ENCODE measurements at places on chromosomes 3 and 15.

- no peak for DNase-seq
These were observed 16.0 kb upstream of the CCNL1 start for GRCh38 chr3:157175691-157176507.

GRCh38 chr15:51379390-51379789, 37.9 kb downstream of the GLDN start:
- DNase-seq = no peak

GRCh38 chr3:182713743-182714517, 79.4 kb upstream of the ATP11B start:
- no peak for DNase-seq

- no peak for DNase-seq
These were observed 211.6 kb downstream of the RAP2B start for GRCh38 chr3:153373606-153374005.

- no peak for DNase-seq
These were observed 735 bp upstream of the SLC25A26 start for GRCh38 chr3:66220066-66220465.

DNA sequence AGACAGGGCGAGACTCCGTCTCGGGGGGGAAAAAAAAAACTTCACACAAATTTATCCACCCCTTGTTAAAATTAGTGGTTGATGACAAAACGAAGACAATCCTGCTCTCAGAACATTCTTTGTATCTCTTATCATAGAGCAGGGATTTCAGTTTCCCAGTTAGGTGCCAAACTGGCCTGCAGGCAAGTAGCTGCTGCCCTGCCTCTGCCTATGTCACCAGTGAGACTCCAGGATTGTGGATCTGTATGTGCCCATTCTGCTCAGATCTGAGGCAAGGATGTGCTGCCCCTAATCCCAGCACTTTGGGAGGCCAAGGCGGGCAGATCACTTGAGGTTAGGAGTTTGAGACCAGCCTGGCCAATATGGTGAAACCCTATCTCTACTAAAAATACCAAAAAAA, 54.4 kb downstream of the IQGAP1 start:
- no peak for DNase-seq

GRCh38 chr3:23272820-23273219, 69.7 kb downstream of the UBE2E2 start:
- DNase-seq = no peak

DNA sequence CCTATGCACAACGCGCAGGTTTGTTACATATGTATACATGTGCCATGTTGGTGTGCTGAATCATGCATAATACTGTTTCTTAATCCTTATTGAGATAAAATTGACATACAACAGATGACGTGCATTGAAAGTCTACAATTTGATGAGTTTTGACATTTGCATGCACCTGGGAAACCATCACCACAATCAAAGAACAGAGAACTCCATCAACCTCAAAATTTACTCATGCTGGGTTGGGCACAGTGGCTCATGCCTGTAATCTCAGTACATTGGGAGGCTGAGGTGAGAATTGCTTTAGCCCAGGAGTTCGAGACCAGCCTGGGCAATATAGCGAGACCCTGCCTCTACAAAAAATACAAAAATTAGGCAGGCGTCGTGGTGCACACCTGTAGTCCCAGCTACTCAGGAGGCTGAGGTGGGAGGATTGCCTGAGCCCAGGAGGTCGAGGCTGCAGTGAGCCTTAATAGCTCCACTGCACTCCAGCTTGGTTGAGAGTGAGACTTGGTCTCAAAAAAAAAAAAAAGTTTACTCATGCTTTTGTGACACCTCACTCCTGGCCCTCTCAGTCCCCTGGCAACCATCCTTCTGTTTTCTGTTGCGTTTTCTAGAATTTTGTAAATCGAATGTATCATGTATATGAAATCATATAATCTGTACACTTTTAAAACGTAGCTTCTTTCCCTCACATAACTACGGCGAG, 56.6 kb downstream of the BHLHE40 start:
- DNase-seq = no peak

DNA sequence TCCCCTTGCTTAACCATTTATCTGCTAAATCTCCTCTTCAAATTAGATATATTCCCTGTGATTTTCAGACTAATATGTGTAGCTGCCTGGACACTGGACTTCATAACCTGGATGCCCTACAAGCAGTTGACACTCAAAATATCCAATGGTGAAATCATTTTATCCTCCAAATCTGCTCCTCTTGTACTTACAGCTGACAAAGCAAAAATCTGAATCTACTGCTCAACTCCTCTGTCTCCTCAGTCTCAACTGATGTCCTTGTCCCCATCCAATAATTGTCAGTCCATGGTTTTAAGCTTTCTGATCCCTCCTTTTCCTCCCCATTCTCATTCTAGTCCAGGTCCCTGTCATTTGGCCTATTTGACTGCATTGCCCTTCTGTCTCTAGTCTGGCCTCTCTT, 411.8 kb downstream of the TBC1D5 start:
- no peak for DNase-seq

GRCh38 chr3:169966951-169967915, 626 bp downstream of the SEC62 start:
- DNase-seq = peak; percentile 39

DNA sequence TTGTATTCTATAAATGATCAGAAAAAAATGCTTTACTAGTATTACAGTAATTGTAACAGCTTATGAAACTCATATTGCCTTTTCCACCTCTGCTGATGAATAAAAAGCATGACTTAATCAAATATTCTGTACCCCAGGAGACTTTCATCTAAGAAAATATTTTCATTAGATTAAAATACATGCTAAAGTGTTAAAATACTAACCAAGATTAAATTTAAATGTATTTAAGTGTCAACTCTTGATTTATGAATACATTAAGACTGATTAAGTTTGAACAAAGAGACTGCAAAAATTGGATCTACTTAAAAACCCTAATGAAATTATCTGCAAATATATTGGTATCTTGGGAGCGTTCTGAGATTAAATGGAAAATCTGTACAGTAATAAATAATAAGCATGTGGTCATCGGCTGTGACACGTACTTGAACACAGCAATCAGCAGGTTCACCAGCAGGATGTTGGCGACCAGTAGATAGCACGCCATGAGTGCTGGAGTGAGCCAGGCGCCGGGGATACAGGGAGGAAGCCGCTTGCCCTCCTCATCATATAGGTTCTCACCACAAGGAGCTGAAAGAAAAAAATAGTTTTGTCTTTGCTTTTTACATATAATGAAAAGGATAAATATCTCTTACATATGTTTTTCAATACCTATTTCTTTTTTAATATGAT, 36.6 kb upstream of the MTMR10 start:
- no peak for DNase-seq

DNA sequence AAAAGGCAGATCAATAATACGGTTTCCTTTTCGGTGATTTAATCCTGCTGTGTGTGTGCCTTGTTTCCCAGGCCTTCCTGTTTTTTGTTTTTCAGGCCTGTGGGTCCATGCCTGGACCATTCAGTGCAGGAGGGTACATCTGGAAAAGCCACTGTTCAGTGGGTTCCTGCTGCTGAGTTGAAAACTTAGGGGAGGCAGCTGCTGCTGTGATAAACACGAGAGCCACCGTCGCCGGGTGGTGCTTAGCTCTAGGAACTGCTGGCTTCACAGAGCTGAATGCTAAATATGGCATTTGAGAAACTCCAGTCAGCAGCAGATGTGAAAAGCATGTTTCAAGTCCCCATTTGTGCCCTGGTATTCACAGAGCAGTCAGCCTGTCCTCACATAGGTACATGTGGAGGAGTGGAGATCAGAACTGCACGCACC, 44.0 kb downstream of the SYNM start:
- DNase-seq = no peak

GRCh38 chr3:196274585-196274984, 12.9 kb downstream of the PCYT1A start:
- peak; percentile 80 for DNase-seq

GRCh38 chr3:150790629-150791028, 27.7 kb upstream of the SIAH2 start:
- no peak for DNase-seq

DNA sequence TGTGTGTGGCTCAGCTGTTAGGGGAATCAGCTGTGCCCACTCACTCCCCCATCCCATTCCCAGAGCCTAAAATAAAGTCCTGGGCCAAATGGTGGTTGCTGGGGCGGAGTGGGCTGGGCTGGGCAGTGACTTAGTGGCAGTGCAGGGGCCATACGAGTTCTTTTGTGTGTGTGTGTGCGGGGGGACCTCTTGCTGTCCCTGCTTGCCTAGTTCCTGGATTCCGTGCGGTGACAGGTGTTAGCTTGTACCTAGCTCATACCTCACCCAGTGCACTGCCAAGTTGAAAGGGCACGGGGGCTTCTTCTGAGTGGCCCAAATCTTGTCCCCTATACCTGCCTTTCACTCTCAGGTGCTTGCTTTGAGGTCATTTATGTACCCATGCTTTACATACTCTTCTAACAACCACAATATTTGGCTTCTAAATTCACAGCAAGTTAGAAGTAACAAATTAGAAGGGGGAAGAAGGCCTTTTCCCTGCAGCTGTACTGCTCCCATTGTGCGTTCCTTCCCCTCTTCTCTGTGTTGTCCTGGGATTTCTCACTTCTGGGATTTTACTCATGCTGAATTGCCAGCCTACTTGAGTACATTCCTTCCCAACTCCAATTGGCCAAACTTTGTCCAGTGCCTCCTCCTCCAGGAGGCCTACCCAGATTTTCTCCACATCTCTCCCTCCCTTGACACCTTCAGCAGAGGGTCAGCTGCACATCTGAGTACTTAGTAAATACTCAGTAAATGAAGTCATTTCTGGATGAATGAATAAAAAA, 66.3 kb upstream of the POLG start:
- DNase-seq = no peak

GRCh38 chr3:54421943-54422342, 299.6 kb downstream of the CACNA2D3 start:
- no peak for DNase-seq

DNA sequence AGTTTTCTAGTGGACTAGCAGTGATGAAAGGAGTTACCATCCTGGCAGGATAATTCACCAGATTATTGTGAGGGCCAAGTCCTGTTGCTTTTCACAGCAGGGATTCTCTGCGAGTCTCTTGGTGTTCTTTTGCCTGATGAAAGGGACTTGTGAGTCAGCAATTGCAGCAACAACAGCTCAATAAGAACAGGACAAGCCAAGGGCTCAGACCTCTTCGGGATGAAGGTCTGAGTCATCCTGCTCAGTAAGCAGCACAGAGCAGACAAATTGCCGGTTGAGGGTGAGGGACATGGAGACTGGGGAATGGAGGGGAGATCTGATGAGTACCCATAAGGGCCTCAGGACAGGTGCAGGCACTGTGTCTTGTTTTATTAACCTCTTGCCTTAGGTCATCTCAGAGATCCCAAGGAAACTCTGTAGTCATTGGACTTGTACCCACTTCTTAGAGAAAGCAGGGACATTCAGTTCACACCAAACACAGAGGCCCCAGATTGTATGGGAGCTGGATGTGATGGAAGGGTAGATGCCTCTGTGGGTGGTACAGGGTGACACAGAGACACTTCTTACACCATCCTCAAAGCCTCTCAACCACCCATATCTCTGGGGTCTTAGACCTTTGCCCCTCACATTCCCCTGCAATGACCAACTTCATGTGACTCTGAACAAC, 173.8 kb upstream of the TLE3 start:
- DNase-seq = no peak

GRCh38 chr15:78397382-78397781, 40.6 kb upstream of the IREB2 start:
- no peak for DNase-seq
